ENCODE measurements at places on chromosomes 7 and 10.

DNA sequence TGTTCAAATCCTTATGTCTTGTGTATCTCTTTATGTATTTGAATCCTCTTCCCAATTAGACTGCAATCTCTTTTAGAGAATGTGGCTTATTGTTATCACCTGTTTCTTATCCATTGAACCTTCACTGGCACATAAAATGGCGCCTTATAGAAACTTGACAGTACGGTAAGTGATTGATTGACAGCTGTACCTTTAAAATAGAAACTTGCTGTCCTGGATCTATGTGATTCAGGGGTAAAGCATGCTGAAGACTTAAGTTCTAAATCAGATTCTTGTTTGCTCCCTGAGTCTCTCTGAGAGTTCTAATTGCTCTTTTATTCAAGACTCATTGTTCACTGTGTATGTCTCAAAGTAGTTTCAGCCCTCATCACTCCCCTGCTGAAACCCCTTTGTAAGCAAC, 91.3 kb downstream of the CACNB2 start:
- DNase-seq = no peak

DNA sequence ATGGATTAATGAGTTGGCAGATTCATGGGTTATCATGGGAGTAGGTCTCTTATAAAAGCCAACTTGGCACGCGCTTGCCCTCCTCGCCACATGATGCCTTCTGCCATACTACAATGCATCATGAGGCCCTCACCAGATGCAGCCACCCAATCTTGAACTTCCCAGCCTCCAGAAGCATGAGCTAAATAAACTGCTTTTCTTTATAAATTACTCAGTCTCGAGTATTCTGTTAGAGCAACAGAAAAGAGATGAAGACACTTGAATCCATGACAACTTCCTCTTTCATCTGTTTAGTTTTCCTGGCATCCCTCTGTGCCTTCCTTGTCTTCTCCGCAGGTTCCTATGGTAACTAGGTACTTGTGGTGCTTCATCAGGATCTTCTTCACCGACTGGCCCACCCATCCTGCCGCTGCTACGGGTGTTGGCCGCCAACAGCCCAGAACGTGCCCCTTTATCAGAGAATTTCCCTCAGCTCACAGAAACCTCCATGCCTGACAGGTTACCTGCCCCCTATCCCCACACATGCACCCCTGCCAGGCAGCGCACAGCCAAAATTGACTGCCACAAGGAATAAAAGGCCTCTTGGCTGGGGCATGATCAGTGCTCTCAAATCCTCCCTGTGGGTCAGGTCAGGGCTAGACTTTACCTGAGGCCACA, 28.0 kb upstream of the PPIF start:
- no peak for DNase-seq

DNA sequence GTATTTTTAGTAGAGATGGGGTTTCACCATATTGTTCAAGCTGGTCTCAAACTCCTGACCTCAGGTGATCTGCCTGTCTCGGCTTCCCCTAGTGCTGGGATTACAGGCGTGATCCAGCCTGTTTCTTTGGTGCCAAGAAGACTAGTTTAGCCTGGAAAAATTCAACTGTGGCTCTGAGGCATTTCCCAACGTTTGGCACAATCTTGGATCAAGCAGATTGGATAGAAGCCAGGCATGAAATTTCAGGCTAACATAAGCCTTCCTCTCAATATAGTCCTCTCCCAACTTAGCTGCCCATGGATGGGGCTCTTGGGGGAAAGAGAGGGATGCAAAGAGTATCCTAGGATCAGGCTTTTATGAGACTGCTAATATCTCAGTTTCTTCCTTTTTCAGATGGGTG, 53.8 kb downstream of the APBB1IP start:
- DNase-seq = no peak

DNA sequence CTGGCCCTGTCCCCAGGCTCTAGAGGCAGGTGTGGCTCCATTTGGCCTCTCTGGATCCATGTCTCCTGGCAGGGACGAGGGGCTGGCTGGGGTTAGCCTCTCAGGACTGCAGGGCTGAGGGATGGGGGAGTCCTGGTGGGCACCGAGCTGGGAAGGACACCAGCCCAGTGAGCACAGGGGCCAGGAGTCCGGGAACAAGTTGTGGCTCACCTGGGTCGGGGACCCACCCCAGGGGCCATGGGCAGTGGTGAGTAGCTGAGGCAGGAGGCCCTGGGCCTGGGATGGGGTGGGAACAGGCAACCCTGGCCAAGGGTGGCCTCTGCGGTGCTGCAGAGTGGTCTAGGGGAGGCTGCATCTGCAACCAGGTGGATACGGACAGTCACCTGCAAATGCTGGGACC, 24.1 kb downstream of the ANTXRL start:
- no peak for DNase-seq

GRCh38 chr7:66950311-66950710, 29.3 kb downstream of the TMEM248 start:
- DNase-seq = no peak

DNA sequence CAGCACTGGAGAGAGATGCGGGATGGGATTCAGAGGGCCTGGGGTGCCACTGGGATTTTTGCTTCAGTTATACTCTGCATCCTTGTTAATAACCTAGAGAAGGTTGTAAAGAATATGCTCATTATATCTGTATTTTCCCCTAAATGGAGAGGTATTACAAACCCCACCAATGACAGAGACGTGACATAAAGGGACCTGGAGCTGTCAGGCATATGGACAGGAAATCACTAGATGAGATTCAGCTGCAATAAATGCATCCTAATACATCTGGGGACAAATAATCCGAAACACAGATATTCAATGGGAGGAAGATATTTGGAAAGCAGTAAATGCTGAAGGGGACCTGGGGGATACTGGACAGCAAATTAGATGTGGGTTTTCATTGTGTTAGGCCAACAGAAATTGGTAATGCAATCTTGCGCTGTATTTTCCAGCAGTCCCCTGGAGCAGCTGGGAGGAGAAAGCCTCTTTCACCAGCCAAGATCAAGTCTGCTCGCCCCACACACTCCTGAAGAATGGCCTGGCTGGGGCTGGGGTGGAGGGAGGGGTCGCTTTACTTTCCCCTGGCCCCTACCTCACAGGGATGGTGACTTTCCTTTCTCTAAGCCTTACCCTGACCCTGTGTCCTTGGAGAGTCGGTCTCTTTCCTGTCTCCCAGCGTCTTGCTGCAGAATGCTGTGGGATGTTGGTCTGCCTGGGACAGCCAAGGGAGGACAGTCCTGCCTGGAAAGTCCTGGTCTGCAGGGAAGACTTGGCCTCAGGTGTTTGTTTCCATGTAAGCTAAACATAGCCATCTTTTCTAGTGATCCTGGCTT, 653.8 kb downstream of the LRMDA start:
- no peak for DNase-seq

DNA sequence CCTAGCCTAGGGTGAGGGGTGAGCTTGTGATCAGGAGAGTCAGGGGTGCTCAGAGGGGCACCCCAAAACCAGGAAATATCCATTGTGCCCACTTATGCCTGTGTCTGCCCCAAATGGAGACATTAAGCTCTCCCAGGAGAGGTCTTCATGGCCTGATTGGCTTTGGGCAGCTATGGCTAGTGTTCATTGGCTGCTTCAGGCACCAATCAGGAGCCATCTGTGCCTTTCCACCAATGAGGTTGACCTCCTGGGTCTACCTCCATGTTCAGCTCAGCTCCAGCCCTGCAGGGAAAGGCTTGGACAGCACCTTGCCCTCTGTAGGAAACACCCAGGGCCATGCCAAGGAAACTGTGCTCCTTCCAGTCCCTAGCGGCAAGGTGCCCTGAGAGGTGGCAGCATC, 23.9 kb upstream of the HSPB1 start:
- DNase-seq = no peak

- no peak for DNase-seq
Observed at GRCh38 chr10:83617692-83618545, 521.4 kb upstream of the GHITM start.

GRCh38 chr7:44073664-44074348, 8.4 kb upstream of the PGAM2 start:
- no peak for DNase-seq

DNA sequence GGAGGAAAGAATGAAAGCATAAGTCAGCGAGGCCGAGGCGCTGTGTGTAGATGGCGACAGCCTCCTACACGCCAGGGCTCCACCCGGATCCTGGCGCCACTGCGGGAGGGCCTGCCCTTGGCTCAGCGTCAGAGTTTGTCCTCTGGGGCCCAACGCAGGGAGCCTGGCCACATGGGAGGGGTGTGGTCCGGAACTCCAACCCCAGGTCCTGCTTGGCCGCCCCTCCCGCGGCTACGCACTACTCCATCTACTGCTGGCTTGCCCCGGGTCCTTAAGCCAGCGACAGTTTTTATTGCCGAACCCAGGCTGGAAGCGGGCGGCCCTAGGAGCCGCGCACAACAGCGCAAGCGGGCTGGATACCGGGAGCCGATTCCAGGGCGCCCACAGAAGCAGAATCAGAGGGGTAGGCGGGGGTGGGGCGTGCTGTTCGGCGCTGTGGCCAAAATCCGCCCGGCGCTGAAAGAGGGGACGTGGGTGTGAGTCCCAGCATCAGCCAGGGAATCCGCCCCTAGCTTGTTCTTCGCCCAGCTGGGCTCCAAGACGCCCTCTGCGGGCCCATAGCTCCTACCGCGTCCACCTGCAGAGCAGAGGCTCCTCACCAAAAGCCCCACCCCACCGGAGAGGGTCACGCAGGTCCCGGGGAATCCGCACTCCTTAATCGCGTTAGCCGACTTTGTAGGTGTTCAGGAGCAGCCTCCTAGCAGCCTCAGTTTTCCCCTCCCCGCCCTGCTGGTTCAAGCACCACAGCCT, 4.5 kb downstream of the KAZALD1 start:
- DNase-seq = no peak

GRCh38 chr7:130415006-130415405, 25.8 kb downstream of the CEP41 start:
- DNase-seq = no peak

DNA sequence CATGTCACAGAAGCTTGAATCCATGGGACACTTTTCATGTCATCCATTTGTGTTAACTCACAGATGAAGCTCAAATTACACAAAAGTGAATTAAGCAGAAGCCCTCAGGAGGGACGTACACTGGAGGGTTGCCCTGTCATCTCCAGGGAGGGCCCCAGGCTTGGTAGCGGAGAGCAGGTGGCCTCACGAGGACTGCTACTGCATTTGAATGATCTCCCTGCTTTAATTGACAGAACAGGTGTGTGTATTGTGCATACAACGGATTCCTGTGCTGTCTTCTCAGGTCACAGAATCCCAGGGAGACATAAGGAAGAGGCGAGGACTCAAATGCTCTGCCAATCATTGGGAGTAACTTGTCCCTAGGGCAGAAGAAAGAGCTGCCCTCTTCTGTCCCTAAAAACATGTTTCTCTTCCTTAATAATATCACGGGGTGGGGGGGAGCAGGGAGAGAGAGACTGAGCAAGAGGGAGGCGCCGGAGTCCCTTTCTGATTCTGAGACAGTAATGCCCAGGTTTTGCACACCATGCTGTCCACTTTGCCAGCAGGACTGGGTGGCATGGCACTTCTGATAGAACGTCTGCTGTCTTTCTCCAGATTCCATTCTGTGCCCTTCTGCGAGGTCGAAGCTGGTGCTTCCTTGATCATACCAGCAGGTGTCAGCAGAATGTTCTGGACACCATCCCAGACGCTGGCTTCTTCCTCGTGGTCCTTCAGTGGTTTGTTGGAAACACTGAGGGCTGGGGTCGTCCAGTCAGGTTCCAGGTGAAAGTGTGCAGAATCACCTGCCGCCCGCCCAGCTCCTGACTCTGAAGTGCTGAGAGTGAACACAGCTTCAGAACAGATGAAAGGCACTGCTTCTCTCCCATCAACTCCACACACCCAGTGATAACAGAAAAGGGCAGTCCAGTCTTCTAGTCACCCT, 26.2 kb upstream of the RASGEF1A start:
- no peak for DNase-seq

DNA sequence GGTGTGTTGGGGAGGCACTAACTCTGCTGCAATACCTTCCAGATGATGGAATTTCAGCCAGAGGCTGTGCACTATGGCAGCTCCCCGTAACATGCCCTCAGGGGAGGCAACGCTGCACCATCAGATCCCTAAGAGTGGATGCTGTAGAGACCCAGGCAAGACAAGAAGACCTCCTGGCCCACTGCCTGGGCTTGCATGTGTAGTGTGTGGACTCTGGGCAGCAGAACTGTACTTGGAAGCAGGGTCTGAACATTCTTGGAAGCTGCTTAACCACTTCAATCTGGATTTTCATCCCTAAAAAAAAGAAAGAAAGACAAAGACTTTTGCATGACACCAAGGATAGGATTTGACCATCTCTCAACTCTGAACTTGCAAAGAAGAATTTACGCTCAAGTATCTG, 297.5 kb upstream of the NRP1 start:
- no peak for DNase-seq

DNA sequence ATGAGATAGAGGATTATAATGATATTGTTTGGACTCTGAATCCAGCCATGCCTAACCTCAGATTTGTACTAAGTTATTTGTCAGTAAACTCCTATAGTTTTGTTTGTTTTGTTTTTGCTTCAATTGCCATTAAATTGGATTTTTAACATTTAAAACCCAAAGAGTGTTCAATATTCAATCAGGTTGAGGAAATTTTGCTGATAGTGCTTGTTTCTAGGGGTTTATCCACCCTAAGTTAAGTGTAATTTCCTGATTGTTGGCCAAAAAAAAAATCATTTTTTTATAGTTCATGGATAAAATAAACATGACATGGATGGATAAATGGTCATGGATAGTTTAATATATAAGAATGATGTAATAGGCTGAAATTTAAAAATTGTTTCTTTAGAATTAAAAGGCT, 11.4 kb upstream of the BET1 start:
- no peak for DNase-seq

- DNase-seq = no peak
Observed at GRCh38 chr10:46518028-46518725, 38.3 kb downstream of the GPRIN2 start.

GRCh38 chr7:44590910-44591309, 8.9 kb upstream of the TMED4 start:
- no peak for DNase-seq

GRCh38 chr7:158015403-158016179, 572.0 kb downstream of the PTPRN2 start:
- DNase-seq = no peak

DNA sequence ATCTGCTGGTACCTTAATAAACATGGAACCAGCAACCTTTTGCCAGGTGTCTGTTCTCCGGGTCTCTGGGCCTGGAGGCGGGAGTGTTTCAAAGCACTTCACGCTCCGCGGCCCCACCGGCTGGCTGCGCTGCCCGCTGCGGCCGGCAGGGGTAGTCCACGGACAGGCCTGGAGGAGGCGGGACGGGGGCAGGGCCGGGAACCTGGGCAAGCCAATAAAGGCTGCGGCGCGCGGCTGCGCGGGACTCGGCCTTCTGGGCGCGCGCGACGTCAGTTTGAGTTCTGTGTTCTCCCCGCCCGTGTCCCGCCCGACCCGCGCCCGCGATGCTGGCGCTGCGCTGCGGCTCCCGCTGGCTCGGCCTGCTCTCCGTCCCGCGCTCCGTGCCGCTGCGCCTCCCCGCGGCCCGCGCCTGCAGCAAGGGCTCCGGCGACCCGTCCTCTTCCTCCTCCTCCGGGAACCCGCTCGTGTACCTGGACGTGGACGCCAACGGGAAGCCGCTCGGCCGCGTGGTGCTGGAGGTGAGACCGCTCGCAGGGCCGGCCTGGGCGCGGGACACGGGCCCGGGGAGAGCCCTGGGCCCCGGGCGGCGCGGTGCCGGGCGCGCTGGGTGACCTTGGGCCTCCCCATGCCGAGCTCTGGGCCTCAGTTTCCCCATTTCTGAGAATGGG, at the start of gene PPIF:
TSS of gene PPIF (plus strand) at position 244 of the 668 bp plus-strand sequence. CDS start at position 324, 80 bp downstream.
- DNase-seq = peak; percentile 45

GRCh38 chr10:90306187-90306586, 551.7 kb downstream of the HTR7 start:
- DNase-seq = peak; percentile 88
